Heart left ventricle (tissue), 16 donors: ENCODE measurements at places on chromosomes 11 and 22. TPM values are rescaled to one million over a fixed set of nuclear protein-coding genes. Genes with fewer than 3 reads are reported as not detected.
A peak's percentile ranks its signal among the peaks of the same experiment; 100 is the strongest.

DNA sequence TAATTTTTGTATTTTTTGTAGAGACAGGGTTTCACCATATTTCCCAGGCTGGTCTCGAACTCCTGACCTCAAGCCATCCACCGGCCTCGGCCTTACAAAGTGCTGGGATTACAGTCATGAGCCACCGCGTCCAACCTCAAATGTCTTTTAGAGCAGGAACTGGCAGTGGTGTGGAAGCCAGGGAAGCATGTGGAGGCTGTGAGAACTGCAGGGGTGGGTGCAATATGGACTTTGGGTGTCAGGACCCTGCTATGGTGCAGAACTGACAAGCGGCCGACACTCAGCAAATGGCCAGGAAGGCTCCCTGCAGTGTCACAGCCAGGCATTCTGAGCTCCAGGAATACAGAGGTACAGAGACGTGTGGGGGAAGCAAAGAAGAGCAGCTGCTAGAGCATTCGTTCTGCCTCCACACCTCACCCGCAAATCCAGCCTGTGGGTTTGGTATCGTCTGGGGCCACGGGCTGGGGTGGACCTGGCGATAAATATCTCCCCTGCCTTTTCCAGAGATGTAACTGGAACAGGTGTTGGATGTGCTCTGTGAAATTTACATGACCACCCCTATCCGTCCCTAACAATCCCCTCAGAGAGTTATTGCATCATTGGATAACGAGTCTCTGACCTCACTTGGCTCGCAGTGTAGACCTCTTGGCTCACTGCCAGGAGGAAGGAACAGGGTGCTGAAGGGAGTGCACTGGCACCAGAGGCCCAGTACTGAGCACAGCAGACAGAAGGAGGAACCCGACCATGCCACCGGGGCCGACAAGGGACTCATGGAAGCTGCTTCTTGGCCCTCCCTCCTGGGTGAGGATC is 624.7 kb upstream of the B3GAT1 start:
- no peaks in the 10 kb centered on the region for H3K36me3 ChIP-seq
- no peaks in the 10 kb centered on the region for H3K27me3 ChIP-seq
- H3K27ac ChIP-seq: no peak overlapping the region
- no peak overlapping the region for H3K4me3 ChIP-seq
- DNase-seq: no peak

- no peaks in the 10 kb centered on the region for H3K27me3 ChIP-seq
- DNase-seq: peak; percentile 72
- peaks cover 10% of the 10 kb centered on the region for H3K4me1 ChIP-seq
- H3K27ac ChIP-seq: no peak overlapping the region
Measured at GRCh38 chr22:30922151-30922611, 46.4 kb downstream of the MORC2 start.

DNA sequence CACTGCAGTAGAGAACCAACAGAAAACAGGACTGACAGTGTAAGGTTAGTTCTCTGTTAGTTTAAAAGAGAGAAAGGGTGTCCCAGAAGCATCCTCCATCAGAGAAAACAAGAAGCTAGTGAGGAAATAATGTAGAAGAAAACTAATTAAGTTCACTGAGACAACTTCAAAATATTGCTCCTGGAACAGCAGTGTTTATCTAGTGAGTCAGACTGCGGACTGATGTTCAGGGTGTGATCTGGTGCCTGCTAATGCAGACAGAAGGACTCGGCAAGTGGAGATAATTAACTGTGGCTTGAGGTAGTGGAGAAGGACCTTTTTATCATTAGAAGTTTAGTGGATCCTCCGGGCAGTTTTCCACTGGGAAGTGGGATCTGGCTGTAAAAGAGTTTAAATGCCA is 55.4 kb downstream of the CDON start:
- no peak for DNase-seq
- H3K36me3 ChIP-seq: peaks cover 11% of the 10 kb centered on the region
- H3K4me1 ChIP-seq: no peaks in the 10 kb centered on the region
- H3K27ac ChIP-seq: no peak overlapping the region

DNA sequence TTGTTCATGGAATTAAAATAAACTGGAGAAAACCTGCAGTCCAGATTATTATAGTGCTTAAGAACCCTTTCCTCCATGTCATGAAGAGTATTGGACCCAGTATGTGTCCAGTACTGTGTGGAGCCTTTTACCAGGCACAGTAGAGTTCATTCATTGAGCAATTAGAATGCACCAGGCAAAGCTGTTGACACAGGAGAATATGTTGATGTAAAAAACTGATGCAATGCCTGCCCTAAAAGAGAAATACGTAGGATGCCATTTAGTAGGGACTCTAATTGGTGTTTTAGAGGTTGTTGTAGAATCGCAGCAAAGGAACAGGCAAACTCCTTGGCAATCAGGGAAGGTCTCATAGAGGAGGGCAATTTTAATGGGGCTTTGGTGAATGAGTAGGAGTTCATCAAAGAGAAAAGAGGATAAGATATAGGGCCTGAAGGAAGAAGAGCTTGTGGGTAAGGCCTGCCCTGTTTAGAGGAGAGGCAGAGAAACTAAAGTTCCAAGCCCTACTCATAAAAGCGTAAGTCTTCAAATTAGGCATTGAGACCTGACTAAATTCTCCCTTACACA is 126.4 kb downstream of the SEZ6L start:
- H3K27me3 ChIP-seq: peaks cover 7% of the 10 kb centered on the region
- no peak overlapping the region for H3K4me3 ChIP-seq
- H3K36me3 ChIP-seq: no peaks in the 10 kb centered on the region
- DNase-seq: no peak
- no peaks in the 10 kb centered on the region for H3K4me1 ChIP-seq

DNA sequence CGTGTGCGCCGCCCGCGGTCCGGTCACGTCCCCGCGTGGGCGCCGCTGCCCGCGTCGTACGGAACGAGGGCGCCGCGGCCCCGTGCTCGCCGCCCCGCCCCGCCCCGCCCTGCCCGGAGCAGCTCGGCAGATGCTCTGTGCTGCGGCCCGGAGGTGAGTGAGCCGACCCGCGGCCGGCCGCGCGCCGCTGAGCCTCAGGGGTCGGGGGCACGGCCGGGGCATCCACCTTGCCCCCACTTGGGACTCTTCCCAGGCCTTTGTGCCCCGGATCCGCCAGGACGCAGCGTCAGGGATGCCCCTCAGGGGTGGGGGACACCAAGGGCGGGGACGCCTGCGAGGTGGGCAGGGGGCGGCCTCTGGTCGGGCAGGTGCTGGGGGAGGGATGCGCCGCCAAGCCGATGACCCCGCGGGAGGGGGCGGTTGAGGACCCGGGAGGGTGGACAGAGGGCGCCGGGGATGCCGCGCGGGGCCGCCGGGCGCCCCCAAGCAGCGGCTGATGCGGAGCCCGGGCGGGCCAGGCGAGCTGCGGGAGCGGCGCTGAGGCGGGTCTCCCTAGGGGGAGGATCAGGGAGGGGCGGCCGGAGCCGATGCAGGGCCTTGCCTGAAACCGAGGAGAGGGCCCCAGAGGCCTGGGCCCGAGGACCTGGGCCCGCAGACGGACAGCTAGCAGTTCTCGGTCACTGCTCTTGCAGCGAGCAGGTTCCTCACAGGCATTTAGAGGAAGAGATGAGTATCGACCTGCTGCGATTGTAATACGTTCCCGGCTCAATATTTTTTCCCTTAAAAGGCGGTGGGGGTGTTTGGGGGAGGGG is at the start of gene GNAZ:
TSS of gene GNAZ (plus strand) at position 102 of the 812 bp plus-strand sequence. CDS start 25,177 bp downstream, outside the sequence.
- no peaks in the 10 kb centered on the region for H3K36me3 ChIP-seq
- no peaks in the 10 kb centered on the region for H3K27me3 ChIP-seq
- no peak for DNase-seq
- peak within 1 kb of the TSS; percentile 38 for H3K27ac ChIP-seq
- peak within 1 kb of the TSS; percentile 68 for H3K4me3 ChIP-seq

GRCh38 chr11:69123593-69124545 is 31.9 kb upstream of the SMIM38 start:
- no peak for DNase-seq
- H3K4me1 ChIP-seq: peaks cover 17% of the 10 kb centered on the region
- no peaks in the 10 kb centered on the region for H3K27me3 ChIP-seq
- H3K36me3 ChIP-seq: no peaks in the 10 kb centered on the region
- H3K4me3 ChIP-seq: no peak overlapping the region

- no peak overlapping the region for H3K4me3 ChIP-seq
- H3K36me3 ChIP-seq: no peaks in the 10 kb centered on the region
- no peaks in the 10 kb centered on the region for H3K4me1 ChIP-seq
- H3K27me3 ChIP-seq: no peaks in the 10 kb centered on the region
Measured at GRCh38 chr11:102266099-102266498, 51.2 kb upstream of the BIRC3 start.

- H3K27ac ChIP-seq: no peak overlapping the region
- DNase-seq: no peak
Measured at GRCh38 chr22:16970446-16970845, 37.6 kb downstream of the GAB4 start.

DNA sequence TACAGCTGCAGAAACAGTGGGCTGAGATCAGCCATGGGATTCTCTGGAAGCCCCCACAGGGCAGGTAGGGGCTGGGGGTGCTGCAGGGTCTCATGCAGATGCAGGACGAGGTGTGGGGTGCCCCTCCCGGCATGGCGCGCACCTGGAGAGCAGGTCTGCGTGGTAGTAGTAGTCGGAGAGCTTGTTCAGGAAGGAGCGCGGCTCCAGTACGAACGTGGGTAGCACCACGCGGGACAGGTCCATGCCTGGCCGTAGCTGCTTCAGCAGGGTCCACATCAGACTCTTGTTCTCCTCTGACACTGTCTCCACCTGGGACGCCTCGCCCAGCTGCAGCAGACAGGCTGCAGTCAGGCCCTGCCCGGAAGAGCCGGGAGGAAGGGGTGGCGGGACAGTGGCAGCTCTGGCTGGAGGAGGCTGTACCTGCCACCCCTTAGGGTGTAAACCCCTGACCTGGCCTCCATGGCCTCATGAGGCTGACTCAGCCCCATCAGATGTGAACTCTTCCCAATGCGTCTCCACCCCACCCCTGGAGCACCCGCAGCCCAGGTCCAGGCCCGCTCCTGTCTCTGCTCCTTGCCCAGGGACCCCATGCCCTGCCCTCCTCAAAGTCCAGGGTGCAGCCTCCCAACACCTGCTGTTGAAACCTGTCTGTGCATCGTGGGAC is 47.0 kb upstream of the CARS1 start:
- H3K27ac ChIP-seq: no peak overlapping the region
- no peaks in the 10 kb centered on the region for H3K4me1 ChIP-seq
- DNase-seq: no peak
- H3K27me3 ChIP-seq: no peaks in the 10 kb centered on the region
- no peak overlapping the region for H3K4me3 ChIP-seq
- no peaks in the 10 kb centered on the region for H3K36me3 ChIP-seq

Gene C11orf97
- polyA plus RNA-seq: not detected

Gene CSTF3
- 23.6 TPM for polyA plus RNA-seq

DNA sequence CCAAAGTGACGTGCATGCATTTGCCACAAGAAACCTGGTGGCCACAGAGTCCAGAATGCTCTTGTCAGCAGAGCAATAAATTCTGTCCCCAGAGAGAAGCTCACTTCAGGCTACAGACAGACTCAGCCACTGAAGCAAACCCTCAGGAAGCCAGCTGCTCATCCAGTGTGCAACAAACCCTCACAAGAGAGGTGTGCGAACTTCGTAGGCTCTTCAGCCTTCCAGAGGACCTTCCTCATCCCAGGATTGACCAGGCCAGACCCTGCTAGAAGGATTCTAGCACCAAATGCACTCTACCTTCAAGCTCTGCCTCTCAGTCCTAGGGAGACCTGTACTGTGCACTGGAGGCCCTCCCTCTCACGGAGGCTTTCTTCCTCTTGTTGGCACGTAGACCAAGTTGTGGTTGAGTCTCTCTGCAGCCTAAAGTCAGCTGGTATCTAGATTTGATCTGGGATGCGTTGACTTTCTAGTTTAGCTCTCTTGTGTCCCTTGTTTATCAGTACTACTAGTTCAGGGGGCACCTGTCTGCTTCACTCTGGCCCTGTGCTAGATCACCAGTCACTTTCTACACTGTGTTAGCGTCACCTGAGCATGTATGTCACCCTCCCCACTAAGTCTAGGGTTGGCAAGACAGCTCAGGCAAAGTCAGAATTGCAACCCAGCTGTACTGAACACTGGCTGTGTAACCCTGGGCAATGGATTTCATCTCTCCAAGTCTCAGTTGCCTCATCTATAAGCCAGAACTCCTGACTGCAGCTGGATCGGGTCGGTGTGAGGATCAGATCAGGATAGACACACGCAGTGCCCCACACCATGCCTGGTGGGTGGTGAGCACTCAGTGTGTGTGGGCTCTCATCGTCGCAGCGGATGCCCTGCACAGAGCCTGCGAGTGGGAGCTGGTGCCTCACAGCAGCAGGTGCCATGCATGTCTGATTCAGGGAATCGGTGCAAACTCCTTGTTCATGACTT is 22.1 kb upstream of the TMPRSS13 start:
- no peaks in the 10 kb centered on the region for H3K36me3 ChIP-seq
- H3K27me3 ChIP-seq: no peaks in the 10 kb centered on the region
- H3K4me3 ChIP-seq: no peak overlapping the region
- no peak for DNase-seq

GRCh38 chr11:1770061-1770460 is 6.3 kb upstream of the CTSD start:
- H3K4me1 ChIP-seq: peaks cover 12% of the 10 kb centered on the region
- no peaks in the 10 kb centered on the region for H3K36me3 ChIP-seq
- no peaks in the 10 kb centered on the region for H3K27me3 ChIP-seq
- DNase-seq: no peak

DNA sequence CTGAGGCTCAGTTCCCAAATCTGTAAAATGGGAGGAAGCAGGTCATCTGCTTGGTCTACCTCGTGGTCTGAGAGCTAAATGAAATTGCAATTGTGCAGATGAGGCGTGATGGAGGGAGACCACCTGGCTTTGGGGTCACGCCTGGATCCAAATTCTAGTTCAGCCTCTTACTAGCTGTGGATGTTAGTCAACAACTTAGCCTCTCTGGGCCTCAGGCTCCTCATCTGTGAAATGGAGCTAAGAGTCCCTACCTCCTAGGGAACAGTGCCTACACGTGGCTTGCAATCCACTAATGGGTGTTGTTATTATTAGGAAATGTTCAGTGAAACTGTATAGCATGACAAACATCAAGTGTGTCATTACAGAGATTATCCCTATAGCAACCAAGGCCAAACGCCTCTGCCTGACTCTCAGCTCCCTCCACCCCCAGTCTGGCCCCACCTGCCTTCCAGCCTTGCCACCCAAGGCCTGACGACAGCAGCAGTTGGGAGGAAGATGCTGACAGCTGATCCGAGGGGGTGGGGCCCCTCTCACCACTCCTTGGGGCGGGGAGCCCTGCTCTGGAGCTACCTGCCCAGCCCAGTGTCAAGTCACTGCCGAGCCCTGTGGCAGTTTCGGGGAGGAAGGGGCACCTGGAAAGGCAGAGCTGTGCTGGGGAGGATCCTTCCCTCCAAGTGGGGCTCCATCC is 1.7 kb upstream of the RHOD start:
- peak overlapping the region; percentile 83 for H3K27ac ChIP-seq
- DNase-seq: peak; percentile 89
- peaks cover 31% of the 10 kb centered on the region for H3K4me1 ChIP-seq
- no peak overlapping the region for H3K4me3 ChIP-seq
- no peaks in the 10 kb centered on the region for H3K36me3 ChIP-seq

GRCh38 chr11:133892584-133893380 is 47.5 kb upstream of the SPATA19 start:
- H3K4me3 ChIP-seq: no peak overlapping the region
- H3K4me1 ChIP-seq: no peaks in the 10 kb centered on the region
- no peak overlapping the region for H3K27ac ChIP-seq
- H3K36me3 ChIP-seq: no peaks in the 10 kb centered on the region

- DNase-seq: no peak
- peaks cover 5% of the 10 kb centered on the region for H3K4me1 ChIP-seq
- H3K27ac ChIP-seq: no peak overlapping the region
- no peaks in the 10 kb centered on the region for H3K27me3 ChIP-seq
- H3K4me3 ChIP-seq: no peak overlapping the region
Measured at GRCh38 chr22:44192098-44192815, 11.5 kb downstream of the PARVG start.

- H3K27ac ChIP-seq: no peak overlapping the region
- H3K4me3 ChIP-seq: no peak overlapping the region
- peaks cover 19% of the 10 kb centered on the region for H3K4me1 ChIP-seq
- DNase-seq: no peak
Measured at GRCh38 chr11:65617990-65618751, 2.6 kb downstream of the PCNX3 start.
